Stromal cell of bone marrow (primary cell): ENCODE measurements at places on chromosomes 1 and 21.

GRCh38 chr1:27099135-27099586 is 55.8 kb downstream of the SLC9A1 start:
- DNase-seq = peak; percentile 35

DNA sequence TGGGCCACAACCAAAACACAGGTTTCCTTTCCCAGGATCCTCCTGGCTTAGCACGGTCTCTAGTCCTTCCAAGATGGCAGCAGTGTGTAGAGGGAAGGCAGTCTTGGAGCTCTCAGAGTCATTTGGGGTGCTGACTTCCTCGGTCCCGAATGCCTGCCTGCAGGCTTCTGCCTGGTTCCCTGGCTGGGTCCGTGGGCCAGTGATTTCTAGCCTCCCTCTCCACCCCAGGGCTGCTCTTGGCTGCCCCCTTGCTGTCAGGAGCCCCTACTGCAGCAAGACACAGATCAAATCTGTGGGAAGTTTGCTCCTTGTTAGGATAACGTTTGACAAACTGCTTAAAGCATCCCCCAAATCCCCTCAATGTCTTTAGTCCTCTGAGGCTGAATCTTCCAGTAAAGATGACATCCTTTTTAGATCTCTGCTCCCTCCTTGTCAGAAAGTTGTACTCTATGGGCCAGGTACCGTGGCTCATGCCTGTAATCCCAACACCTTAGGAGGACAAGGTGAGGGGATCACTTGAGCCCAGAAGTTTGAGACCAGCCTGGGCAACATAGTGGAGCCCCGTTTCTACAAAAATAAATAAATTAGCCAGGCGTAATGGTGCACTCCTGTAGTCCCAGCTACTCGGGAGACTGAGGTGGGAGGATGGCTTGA is 272.5 kb downstream of the RRAGC start:
- no peak for DNase-seq

DNA sequence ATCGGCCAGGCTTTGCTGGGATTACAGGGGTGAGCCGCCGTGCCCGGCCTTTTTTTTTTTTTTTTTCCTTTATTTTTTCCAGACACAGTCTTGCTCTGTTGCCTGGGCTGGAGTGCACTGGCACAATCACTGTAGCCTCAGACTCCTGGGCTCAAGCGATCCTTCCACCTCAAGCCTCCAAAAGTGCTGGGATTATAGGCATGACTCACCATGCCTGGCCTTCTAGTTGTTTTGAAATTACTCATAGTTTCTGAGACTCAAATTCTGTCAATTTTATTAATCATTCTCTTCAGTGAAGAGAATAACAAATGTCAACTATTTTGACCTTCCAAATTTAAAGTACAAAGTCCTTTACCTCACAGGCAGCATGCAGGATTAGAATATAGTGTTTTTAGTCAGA is 374.5 kb downstream of the PLA2G4A start:
- peak; percentile 16 for DNase-seq

GRCh38 chr1:230159580-230159979 is 92.5 kb downstream of the GALNT2 start:
- no peak for DNase-seq

DNA sequence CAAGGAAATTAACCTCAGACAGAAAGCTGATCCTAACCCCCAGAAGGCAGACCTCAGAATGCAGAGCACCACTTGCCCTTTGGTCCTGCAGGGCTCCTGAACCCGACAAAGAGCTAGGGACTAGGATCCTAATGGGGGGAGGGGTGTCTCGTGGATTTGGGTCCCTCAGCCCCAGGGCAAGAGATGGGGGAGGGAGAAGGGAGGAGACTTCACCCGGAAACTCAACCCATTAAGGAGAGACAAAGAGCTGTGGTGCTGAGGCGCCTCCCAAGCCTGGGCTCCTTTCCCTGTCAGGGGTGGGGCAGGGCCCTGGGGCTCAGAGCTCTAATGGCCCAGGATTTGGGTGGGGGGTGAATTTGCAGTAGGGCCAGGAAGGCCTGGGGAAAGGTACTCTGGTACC is 2.9 kb downstream of the NECTIN4 start:
- DNase-seq = no peak

DNA sequence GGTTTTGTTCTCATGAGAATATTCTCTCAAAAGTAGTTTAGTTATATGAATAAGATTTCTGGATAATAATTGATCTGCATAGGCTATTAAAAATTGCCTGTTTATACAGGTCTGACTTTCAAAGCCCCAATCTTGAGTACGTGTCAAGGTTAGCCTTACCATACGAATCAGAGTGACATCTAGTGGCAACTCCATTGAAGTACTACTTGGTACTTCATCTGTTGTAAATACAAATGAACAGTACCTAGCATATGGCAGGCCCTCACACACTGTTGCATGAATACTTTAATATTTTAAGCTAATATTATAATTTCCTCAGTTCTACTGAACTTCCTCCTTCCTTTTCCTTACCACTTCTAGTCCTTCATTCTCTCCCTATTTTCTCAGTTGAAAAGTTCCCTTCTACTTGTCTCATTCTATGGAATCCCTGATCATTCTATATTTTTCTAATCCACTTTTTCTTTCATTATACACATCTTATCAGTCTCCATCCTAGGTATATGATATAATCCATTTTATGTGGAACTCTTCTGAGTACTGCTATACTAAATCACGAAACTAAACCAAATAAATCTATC is 101.2 kb downstream of the AKT3 start:
- DNase-seq = peak; percentile 55

DNA sequence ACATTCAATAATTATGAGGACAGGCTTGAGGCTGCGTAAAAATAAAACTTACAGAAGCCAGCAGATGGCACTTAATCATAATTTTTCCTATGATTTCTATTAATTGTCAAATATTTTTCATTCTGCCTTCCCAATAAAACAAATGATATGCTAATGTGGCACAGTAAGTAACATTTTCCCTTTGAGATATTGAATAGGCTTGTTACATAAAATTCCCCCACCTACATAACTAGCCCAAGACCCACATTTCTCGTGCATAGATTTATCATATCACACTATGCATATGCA is 55.4 kb upstream of the PTGFRN start:
- no peak for DNase-seq

GRCh38 chr1:173330149-173330951 is 123.2 kb upstream of the TNFSF4 start:
- DNase-seq = peak; percentile 59

GRCh38 chr1:54273795-54274163 is 73.8 kb downstream of the MRPL37 start:
- no peak for DNase-seq

DNA sequence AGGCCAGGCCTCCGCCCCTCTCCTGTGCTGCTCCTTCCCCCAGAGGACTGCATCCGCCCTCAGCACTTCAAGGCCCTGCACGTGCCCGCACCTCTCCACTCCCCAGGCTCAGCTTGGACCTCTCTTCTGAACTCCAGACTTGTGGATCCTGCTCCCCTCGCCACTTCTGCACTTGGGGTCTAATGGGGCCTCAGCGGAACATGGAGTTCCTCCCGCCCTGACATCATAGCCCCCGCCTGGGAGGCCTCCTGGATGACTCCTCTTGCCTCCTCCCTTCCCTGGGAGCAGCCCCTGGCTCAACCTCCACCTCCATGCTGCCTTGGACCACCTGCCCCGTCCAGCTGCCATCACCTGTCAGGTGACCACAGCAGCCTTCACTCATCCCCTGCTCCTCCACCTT is 10.1 kb downstream of the OXCT2 start:
- DNase-seq = no peak

DNA sequence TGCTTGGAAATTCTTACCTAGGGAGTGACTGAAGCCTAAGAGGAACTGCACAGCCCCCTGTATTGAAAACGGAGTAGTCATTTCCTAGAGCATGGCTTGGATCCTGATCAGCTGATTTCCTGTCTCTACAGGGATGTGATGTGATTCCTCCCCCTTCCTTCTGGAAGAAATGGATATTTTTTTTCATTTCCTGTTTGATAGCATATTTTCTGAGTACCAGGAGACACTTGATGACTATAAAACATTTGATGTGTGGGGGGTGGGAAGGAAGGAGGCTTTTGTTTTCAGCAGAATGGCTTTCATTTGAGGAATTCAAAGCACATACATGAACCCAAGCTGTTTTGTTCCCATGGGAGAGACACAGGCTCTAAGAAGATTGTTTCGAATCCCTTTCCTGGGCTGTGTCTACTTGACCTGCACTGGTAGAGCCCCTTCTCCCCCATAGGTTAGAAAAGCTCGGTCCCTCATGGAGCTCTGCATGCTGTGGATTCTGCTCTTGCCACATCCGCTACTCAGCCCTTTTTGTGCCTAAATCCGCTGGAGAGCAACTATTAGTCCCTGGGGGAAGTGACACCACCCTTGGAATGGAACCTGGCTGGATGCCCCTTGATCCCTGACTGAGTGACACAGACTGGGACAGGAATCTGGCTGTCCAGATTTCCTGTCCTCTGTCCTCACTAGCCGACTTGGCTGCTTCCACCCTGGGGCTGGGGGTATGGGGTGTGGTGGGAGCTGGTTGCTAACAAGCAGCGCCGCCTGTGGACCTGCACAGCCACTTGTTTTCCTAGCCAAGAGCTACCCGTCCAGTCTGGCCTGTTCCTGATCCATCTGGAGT is 71.8 kb upstream of the MACF1 start:
- DNase-seq = no peak
